ENCODE measurements at places on chromosomes 12 and 14. TPM values are rescaled to one million over a fixed set of nuclear protein-coding genes. Genes with fewer than 3 reads are reported as not detected.

DNA sequence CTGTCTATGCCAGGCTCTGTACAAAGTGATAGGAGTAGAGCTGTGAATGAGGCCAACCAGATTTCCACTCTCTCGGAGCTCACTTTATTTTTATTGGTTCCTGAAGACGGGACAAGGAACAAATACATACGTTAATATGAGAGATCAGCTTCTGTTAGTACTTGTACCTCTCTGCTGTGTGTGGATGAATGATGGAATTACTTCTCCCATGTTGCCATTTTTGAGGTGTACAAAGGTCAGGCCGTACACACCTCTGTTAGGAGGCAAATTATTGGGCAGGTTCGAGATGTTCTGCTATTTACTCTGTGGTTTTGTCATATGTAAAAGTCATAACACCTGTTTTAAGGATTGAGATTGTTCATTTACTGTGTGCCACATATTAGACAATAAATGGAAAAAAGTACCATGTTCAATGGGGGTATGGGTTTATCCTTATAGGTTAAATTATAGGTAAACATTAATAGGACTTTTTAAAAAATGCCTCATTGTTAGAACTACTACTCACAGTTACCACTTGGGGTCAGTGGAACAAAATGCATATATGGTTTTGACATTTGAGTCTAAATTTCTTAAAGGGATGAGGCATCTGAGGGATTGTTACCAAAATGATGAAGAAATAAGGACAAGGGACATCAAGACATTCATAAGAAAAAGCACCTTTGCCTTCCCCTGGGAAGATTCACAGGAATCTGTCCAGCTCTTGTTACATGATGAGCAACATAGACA, 26.9 kb downstream of the WBP11 start:
- H3K36me3 ChIP-seq: no peaks in the 10 kb centered on the region
- peak overlapping the region; percentile 87 for H3K27ac ChIP-seq
- H3K27me3 ChIP-seq: no peaks in the 10 kb centered on the region
- peaks cover 24% of the 10 kb centered on the region for H3K4me1 ChIP-seq
- peak; percentile 82 for DNase-seq
- peak overlapping the region; percentile 77 for H3K4me3 ChIP-seq

- no peaks in the 10 kb centered on the region for H3K27me3 ChIP-seq
- peak; percentile 57 for DNase-seq
- H3K4me1 ChIP-seq: peaks cover 24% of the 10 kb centered on the region
- no peak overlapping the region for H3K4me3 ChIP-seq
- H3K27ac ChIP-seq: peak overlapping the region; percentile 74
These were observed 328.0 kb upstream of the ATP2B1 start for GRCh38 chr12:90036637-90037036.

- no peak for DNase-seq
- no peaks in the 10 kb centered on the region for H3K27me3 ChIP-seq
- no peak overlapping the region for H3K27ac ChIP-seq
- no peak overlapping the region for H3K4me3 ChIP-seq
- no peaks in the 10 kb centered on the region for H3K36me3 ChIP-seq
These were observed 632.6 kb downstream of the RPL10L start for GRCh38 chr14:46018846-46019420.

DNA sequence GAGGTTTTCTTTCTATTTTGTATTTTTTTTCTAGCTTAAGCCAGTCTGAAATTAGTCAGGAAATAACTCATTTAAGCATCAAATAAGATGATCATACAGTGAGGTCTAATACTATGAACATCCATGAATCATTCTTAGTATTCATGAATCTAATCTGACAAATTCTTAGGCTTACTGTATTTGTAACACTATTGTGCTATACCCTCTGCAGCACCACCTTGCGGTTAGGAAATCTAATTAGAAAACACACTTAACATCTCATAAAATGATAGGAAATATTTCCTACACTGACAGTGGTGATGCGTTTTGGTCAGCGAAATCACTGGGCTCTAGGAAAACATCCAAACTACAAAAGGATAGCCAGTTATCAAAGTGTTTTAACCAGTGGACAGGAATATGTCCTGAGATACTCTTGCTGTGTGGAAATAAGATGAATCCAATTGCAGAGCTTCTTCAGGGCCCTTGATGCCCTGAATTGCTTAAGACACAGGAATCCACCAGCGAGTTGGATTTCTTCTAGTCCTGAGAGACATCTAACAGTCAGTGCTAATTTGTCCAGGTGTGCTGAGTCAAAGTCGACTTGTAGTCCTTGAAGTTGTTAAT, 109.3 kb upstream of the MYF6 start:
- H3K4me1 ChIP-seq: peaks cover 40% of the 10 kb centered on the region
- peak overlapping the region; percentile 78 for H3K27ac ChIP-seq
- H3K4me3 ChIP-seq: no peak overlapping the region
- no peaks in the 10 kb centered on the region for H3K36me3 ChIP-seq
- H3K27me3 ChIP-seq: no peaks in the 10 kb centered on the region

TMED8 gene
- total RNA-seq: 13.8 TPM
